ENCODE measurements at places on chromosomes 7 and 10. TPM values are rescaled to one million over a fixed set of nuclear protein-coding genes. Genes with fewer than 3 reads are reported as not detected.

AKR1C2 gene
- total RNA-seq, result 4,029 TPM

ATOH7 gene
- 0.22 TPM for total RNA-seq

PDZD7 gene
- total RNA-seq, result 1.2 TPM

GRM3 gene
- not detected for total RNA-seq

PNLIPRP3 gene
- not detected for total RNA-seq

FOXP2 gene
- not detected for total RNA-seq

SEMA3A gene
- 3.7 TPM for total RNA-seq

CLCN1 gene
- total RNA-seq, result not detected

ASL gene
- total RNA-seq, result 21.1 TPM

FAM25G gene
- not detected for total RNA-seq

FANK1 gene
- 3.7 TPM for total RNA-seq

DPP6 gene
- total RNA-seq, result not detected

GJD4 gene
- not detected for total RNA-seq

SLC26A4 gene
- not detected for total RNA-seq

XRCC2 gene
- total RNA-seq, result 4.5 TPM

ELFN1 gene
- 0.32 TPM for total RNA-seq

GIMAP4 gene
- not detected for total RNA-seq

AGAP4 gene
- 5.0 TPM for total RNA-seq

IQCE gene
- total RNA-seq, result 7.6 TPM

MGAM2 gene
- total RNA-seq, result not detected
